ENCODE measurements at places on chromosomes 2 and 18.

- DNase-seq: no peak
These were observed 962 bp downstream of the TANK start for GRCh38 chr2:161161074-161161706.

- DNase-seq: no peak
These were observed 49.7 kb upstream of the RAPH1 start for GRCh38 chr2:203584784-203585183.

GRCh38 chr2:132747046-132747445 is 77.0 kb upstream of the LYPD1 start:
- DNase-seq: no peak

DNA sequence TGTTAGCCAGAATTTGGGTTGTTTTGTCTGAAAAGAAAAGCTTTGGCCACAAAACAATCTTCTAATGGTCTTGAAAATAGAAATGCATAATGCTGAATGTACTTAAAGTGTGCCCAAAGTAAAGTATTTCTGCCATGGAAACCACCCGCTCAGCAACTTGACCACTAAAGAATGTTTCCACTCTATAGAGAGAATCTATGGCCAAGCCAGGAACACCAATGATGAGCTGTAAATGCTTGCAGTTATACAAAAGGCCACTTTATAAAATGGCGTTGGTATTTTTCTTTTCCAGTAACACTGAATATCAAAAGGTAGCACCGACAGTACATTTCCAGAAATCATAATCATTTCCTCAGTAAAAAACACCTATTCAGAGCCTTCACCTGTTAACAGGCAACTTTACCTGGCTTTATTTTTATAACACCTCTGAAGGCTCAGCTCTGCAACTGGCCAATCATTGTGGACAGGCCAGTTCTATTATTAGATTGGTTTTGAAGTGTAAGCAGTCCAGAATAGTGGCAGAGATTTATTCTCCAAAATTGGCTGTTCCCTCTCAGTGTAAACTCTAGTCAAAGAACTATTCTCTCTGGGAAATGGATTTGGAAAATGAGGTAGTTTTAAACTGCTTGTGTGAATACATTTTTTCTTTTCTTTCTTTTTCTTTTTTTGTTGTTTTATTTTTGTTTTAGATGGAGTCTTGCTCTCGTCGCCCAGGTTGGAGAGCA is 36.1 kb downstream of the SLC40A1 start:
- no peak for DNase-seq

- DNase-seq: no peak
These were observed 87.0 kb downstream of the ALPK2 start for GRCh38 chr18:58541789-58542425.

GRCh38 chr2:3972377-3972776 is 269.0 kb downstream of the DCDC2C start:
- no peak for DNase-seq

GRCh38 chr18:21486905-21487437 is 113.5 kb downstream of the ESCO1 start:
- no peak for DNase-seq

- no peak for DNase-seq
These were observed 255.9 kb downstream of the TXNL1 start for GRCh38 chr18:56382541-56382940.

- DNase-seq: no peak
These were observed 1.8 kb downstream of the IL36RN start for GRCh38 chr2:113060796-113061195.

- DNase-seq: no peak
These were observed 305.9 kb upstream of the SALL3 start for GRCh38 chr18:78673516-78674321.

- no peak for DNase-seq
These were observed 12.9 kb upstream of the NABP1 start for GRCh38 chr2:191664823-191665677.

DNA sequence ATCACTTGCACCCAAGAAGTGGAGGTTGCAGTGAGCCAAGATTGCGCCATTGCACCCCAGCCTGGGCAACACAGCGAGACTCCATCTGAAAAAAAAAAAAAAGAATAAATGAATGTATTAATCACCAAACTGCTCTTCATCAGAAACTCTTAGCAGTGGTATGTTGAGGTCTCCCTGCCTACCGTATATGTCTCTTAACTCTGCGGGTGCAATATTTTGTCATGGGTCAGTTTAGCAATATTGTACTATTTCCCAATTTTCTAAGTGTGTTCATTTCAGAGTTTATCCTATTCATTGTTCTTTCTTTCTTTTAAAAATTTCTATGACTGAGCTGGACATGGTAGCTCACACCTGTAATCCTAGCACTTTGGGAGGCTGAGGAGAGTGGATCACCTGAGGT is 37.9 kb upstream of the MAP4K3 start:
- no peak for DNase-seq

GRCh38 chr2:69166812-69167468 is 154.0 kb downstream of the ANTXR1 start:
- DNase-seq: no peak

- DNase-seq: no peak
These were observed 111.4 kb downstream of the THNSL2 start for GRCh38 chr2:88281302-88282217.

GRCh38 chr2:219551441-219552381 is 7.9 kb downstream of the TMEM198 start:
- DNase-seq: no peak

- no peak for DNase-seq
These were observed 35.2 kb downstream of the SP140L start for GRCh38 chr2:230362030-230362691.

DNA sequence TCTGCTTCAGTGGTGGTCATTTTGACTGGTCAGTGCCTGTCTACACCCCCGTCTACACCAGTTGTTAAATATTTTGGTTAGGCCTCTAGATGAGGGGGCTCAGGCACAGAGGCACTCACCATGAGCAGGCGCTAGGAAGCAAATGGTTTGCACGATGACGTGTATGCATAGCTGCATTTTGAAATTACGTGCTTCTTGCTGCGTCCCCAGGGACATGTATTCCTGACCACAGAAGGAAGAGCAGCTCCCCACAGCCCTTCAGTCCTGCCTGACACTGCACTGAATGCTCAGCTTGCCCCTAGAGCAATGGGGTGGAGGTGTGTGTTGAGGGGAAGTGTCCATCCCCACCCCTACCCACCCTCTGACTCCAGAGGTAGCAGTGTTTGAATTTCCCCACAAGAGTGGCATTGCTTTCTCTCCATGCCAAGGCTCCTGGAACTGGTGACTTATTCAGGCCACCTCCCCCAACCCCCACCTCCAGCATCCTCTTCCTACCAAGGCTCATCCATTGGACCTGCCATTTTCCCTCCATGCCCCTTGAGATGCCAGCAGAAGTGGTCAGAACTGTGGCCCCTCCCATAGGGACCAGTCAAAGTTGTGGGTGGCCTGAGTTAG is 11.4 kb upstream of the ZAP70 start:
- DNase-seq: no peak

DNA sequence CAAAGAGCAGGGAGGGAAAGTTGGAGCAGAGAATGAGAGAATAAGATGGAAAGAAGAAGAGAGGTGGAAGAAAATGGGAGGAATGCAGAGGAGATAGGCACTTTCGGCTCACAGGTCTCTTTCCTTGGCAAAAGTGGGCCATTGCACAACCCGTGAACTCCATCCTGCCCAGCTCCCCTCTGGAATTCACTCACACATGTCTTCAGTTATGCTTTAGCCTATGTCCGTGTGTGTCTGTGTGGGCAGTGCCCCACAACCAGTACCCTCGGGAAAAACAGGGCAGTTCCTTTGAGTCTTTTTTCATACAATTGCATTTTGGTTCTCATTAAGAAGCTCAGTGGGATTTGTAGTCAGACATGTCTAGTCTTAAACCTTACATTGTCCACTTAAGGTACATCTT is 34.5 kb downstream of the DTNA start:
- DNase-seq: no peak

DNA sequence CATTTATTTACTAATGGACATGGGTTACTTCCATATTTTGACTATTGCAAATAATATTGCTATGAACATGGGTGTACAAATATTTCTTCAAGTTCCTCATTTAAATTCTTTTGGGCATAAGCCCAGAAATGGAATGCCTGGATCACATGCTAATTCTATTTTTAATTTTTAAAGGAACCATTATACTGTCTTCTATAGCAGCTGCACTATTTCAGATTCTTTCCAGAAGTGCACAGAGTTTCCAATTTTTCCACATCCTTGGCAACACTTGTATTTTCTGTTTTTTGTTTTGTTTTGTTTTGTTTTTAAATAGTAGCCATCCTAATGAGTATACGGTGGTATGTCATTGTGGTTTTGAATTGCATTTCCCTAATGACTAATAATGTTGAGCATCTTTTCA is 8.5 kb upstream of the RALBP1 start:
- DNase-seq: no peak

- DNase-seq: no peak
These were observed 256.9 kb downstream of the SUCLG1 start for GRCh38 chr2:84202166-84202565.

GRCh38 chr2:60480089-60480773 is 73.2 kb downstream of the BCL11A start:
- no peak for DNase-seq

DNA sequence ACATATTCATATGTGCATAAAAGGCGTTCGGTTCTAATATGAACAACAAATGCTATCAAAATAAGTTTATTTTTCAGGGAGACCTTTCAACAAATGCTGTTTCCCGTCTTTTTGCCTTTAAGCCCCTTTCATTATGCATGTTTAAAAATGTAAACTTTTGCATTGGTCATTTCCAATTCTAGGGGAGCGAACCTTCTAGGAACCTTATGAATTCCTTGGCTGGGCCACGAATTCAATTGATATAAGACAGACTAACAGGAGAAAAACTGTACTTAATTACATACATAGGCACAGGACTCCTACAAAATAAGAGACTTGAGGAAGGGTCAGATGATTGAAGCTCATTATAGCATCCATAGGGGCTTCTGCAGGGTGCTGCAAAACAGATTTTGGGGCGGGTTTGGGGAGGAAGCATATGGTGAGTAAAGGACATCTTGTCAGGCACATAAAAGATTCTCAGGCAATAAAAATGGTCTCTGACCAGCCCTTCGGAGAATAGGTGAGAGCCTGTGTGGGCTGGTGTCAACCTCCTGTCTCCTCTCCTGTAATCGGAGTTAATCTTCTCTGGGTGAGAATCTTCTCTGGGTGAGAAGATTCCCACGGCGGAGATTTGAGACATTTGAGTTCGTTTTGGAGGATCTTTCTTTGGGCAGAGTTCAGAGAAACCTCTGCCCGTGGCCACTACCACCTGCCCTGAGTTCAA is 1.7 kb downstream of the TNFRSF11A start:
- no peak for DNase-seq

DNA sequence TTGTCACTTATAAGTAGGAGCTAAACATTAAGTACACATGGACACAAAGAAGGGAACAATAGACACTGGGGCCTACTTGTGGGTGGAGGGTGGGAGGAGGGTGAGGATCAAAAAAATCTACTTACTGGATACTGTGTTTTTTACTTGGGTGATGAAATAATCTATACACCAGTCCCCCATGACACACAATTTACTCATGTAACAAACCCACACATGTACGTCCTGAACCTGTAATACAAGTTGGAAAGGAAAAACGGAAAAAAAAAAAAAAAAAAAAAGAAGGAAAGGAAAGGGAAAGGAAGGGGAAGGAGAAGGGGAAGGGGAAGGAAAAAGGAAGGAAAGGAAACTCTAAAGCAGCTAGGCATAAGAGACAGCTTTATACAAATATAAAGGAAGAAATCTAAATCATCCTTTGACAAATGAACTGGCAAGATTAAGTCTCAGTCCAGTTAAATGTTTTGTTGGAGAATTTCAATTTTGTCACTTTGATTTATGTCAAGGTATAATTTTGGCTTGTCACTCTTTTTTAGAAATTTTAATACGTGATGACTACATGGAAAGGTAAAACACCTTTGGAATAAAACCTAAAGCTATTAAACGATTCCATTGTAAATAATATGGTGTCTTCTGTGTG is 169.4 kb upstream of the OTX1 start:
- no peak for DNase-seq

DNA sequence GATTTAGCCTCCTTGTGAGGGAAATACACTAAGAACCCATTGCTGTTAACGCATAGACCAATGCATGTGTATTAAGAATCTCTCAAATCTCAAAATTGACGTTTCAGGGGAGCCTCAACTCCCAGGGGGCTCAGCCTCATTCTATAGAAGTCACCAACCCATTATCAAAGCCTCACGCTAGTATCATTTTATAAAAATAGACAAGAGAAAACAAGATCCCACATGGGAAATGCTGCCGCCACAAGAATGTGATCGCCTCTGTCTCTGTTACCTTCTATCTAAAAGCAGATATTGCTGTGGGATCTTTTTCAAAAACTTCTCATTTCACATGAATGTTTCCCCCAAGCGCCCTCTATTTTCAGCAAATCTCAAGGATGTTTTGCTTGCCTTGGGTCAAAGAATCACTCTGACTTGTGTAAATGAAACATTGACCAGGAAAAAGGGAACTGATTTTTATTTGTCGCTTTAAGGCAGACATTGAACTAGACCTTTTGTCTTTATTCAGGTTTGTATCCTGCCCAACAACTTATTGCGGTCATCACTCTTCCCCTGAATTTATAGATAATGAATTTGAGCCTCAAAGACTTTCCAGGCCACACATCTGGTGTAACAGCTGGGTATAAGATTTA is 679.0 kb upstream of the ID2 start:
- DNase-seq: no peak

DNA sequence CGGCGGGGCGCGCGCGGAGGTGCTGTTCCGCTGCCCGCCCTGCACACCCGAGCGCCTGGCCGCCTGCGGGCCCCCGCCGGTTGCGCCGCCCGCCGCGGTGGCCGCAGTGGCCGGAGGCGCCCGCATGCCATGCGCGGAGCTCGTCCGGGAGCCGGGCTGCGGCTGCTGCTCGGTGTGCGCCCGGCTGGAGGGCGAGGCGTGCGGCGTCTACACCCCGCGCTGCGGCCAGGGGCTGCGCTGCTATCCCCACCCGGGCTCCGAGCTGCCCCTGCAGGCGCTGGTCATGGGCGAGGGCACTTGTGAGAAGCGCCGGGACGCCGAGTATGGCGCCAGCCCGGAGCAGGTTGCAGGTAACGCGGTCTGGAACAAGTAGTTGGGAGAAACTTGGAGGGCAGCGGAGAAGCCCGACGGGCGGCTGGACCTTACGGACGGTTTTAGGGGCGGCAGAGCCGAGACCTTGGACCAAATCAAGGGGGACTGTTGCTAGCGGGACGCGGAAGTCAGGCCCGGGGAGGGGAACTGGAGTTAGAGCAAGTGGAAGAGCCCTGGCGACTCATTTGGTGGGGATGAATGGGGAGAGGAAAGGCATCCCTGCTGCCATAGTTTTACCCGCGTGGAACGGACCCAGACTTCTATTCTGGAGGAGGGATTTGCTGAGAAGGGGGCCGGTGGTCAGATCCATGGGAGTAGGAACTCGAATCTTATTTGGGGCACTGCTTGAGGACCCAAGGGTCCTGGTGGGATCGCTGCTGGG is 573 bp downstream of the IGFBP2 start:
- peak; percentile 45 for DNase-seq

DNA sequence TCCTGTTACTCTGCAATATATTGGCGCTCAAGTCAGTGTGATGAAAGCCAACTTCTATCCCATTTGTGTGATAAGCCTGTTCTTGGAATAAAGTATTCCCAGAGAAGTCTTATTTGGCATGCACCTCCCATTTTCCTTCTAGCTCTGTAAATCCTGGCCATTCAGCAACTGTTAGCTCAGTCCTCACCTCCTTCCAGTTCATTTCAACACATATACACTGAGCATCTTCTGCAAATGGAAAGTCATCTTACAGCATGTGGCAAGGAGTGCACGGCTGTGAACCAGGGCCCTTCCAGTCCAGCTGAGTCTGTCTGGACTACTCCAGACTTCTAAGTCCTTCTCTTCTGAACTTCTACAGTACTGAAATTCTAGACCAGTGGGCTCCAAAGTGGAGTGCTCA is 53.1 kb downstream of the SPATS2L start:
- no peak for DNase-seq

GRCh38 chr2:144505245-144505831 is 14.6 kb downstream of the ZEB2 start:
- DNase-seq: no peak
